ENCODE measurements at places on chromosomes 4 and X.
A peak's percentile ranks its signal among the peaks of the same experiment; 100 is the strongest.

GRCh38 chr4:184528051-184528450 lies 53.7 kb upstream of the IRF2 start:
- DNase-seq = no peak

DNA sequence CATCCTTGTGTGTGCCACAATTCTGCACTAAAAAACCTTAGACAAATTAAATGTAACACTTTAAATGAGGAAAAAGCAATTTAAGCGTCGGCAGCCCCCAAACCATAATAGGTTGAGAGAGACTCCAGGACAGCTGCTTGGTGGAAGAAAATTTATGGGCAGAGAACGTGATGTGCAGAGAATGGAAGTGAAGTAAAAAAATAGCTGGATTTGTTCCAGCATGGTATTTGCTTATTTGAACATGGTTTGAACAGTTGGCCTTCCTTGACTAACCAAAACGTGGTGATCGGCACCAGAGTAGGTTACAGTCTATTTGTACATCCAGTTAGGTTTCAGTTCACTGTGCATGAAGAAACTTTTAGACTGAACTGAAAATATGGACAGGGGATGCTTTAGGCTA lies 343.0 kb upstream of the CPEB2 start:
- DNase-seq = no peak

- no peak for DNase-seq
Observed at GRCh38 chr4:13445841-13446790, 38.0 kb downstream of the RAB28 start.

DNA sequence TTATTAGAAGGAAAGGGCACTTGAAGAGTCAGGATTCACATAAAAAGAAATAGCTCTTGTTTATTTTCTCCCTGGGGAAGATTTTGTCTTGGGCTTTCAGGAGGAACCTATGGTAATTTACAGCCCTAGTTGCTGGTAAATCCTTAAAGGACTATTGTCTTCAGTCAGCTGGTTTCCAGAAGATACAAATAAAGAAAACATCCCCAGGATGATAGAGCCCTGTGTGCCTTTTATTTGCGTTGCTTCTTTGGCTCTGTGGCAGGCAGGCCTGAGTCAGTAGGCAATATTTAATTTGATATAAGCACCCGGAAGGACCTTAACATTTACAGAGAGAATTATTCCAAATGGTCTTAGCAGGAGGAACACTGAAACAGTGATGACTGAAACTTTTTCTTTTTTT lies 131.0 kb upstream of the SLC34A2 start:
- no peak for DNase-seq

GRCh38 chr4:177879851-177880250 lies 437.6 kb upstream of the AGA start:
- DNase-seq = no peak

GRCh38 chrX:103628386-103629317 lies at the start of gene TCEAL1:
Gene TCEAL1 (plus strand): TSS chrX:103628975. CDS start chrX:103629917, 942 bp downstream.
- DNase-seq = peak; percentile 78

DNA sequence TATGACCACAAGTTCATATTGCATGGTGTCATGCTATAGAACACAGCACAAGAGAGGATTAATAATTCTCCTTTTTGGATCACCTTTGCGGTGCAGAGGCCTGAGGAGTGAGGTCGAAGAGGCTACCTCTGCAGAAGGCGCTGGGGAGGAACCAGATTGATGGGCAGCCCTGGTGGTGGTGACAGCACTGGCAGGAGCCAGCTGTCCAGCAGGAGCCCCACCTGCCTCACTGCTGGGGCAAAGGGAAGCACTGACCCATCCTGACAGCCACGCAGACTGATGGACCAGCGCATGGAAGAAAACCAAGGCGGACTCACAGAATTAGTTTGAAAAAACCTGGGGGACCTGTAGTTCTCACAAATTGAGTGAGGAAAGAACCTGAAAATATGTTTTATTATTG lies 50.9 kb downstream of the COX18 start:
- DNase-seq = no peak

GRCh38 chrX:7269991-7270390 lies 122.0 kb upstream of the PUDP start:
- no peak for DNase-seq

DNA sequence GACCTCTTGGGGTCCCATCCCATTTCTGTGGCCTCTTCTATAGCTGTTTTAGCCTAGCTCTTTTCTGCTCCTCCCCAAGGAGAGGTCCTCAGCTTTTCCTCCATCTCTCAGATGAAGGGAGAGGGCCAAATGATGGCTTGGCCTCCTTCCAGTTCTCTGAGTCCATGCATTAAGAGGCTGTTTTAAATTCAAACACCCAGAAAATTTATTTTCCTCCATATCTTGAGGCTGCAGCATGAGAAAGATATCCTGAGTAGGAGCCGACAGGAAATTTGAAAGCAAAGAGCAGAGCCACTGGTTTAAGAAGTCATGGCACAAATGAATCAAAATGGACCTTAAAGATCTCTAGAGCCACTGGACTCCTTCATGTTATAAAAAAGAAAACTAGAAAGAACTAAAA lies 558.8 kb downstream of the MID1IP1 start:
- no peak for DNase-seq

GRCh38 chr4:109037026-109037425 lies 265.4 kb downstream of the COL25A1 start:
- DNase-seq = no peak

- peak; percentile 30 for DNase-seq
Observed at GRCh38 chr4:99462875-99463464, 27.8 kb upstream of the ADH7 start.

DNA sequence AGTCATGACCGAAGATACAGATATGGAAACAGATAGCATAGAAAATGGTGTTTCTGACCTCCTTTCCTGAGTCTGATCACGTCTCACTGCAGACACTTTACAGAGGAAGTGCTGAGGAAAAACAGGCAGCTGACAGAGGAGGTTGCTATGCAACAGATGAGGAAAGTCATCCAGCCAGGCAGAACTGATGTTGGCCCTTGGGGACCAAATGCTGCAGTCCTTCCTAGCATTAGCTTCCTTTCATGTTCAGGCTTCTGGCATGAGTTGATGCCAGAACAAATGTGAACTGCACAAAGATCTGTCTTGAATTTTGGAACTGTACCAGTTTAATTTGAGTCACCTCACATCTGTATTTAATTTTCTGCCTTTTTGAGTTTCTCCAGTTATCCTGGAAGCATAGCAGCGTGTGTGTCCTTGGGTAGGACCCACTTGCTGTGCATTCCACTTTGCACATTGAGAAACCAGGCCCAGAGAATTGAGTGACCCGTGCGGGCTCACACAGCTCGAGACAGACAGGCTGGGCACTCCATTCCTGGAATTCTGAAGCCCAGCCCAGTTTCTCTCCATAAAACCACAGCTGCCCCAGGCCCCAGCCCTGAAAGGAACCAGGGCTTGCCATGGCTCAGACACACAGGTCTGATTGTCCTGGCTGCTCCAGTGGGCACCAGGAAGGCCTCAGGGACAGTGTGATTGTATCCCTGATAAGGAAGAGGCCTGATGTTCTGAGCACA lies 1.4 kb upstream of the MAGED1 start:
- DNase-seq = peak; percentile 33

DNA sequence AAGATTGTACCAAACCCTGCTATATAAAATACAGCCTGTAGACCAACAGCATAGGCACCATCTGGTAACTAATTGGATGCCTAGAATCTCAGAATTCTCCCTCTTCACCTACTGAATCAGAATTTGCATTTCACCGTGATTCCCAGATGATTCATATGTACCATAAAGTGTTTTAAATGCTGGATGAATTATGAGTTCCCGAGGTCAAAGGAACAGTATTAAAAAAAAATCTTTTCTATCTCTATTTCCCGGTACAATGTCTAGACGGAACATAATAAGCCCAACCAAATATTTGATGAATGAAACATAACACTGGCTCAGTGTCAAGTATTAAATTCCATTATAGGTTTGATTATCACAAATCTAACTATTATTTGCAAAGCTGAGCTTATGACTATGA lies 280.0 kb downstream of the ANKRD50 start:
- DNase-seq = no peak

GRCh38 chrX:7252013-7252610 lies 104.2 kb upstream of the PUDP start:
- DNase-seq = no peak

GRCh38 chr4:113901994-113902787 lies 77.3 kb downstream of the ARSJ start:
- no peak for DNase-seq

DNA sequence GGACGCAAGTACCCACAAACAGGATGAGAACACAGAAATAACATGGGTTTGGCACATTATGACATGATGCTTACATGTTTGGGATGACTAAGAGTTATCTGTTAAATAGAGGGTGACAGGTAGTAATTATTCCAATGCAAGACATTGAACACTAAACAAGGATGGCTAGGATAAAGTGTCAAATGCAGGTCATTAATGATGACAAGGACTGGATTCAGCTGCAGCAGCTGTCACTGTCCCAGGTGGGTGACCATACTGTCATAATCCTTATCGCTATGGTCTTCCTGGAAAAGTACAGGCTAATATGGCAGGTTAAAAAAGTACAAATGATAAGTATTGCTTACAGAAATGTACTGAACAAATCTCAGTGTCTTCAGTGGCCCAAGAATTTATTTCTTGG lies 123.9 kb downstream of the ANTXR2 start:
- no peak for DNase-seq

DNA sequence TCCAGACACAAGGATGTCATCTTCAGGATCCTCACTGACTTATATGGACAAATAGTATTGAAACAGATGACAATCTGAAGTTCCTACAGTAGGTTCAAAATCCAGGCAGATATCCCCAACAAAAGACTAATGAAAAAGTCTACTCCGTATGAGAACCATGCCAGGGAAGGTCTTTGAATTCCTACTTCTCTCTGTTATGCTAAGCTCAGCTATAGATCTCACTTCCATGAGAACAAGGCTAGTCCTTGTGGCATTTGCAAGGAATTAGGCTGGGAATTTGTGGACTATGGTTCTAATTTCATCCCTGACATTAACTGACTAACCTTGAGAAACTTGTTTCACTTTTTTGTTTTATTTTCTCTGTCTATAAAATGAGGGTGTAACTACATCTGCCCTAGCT lies 229.8 kb downstream of the IL1RAPL2 start:
- no peak for DNase-seq

DNA sequence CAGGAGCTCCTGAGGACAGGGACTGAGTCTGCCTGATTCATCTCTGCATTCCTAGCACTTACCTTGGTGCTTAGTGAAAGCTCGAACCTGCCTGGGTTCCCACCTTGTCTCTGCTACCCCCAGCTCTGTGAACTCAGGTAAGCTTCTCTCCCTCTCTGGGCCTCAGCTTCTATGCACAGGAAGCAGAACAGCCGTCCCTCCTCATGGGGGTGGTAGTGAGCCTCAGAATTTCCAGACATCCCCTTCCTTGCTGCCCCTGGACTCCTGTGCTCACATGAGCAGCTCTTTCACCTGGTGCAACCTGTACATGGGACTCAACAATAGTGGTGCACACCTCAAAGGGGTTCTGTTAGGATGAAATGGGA lies 50.8 kb downstream of the HTRA3 start:
- DNase-seq = no peak

DNA sequence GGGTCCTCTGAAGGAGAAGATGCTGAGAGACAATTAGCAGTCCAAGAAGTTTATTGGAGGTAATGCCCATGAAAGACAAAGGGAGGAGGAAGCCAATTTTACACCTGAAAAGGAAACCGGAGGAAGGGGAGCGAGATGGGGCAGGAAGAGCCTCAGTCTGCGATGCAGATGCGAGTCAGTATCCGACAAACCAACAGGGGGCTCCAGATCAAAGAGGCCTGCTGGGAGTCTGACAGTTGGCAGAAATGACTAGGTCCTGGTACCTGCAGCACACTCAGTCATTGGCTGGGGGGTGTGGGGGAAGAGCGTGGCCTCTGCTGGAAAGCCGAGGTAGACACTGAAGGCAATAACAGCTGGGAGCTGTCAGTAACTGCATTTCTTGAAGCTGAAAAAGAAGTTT lies 231.1 kb upstream of the CENPE start:
- DNase-seq = no peak

GRCh38 chr4:186144946-186145569 lies 40.6 kb downstream of the FAM149A start:
- DNase-seq = peak; percentile 76

DNA sequence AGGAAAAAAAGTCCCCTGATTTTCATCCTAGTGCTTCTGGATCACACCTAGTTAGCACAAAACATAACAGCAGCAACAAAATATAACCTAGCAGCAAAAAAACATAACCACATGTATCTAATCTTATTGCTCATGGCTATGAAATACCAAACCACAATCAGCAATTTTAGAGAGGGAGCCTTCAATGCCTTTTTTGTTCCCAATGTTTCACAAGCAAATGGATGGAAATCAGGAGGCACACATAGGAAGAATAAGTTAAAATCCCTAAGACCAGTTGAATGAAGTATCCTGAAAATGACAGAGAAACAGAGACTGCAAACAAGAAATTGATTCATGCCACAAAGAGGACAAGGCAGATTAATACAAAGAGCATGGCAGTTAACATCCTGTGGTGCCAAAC lies 361.6 kb downstream of the GPM6A start:
- DNase-seq = no peak

- DNase-seq = no peak
Observed at GRCh38 chr4:67723949-67724348, 23.0 kb upstream of the UBA6 start.

DNA sequence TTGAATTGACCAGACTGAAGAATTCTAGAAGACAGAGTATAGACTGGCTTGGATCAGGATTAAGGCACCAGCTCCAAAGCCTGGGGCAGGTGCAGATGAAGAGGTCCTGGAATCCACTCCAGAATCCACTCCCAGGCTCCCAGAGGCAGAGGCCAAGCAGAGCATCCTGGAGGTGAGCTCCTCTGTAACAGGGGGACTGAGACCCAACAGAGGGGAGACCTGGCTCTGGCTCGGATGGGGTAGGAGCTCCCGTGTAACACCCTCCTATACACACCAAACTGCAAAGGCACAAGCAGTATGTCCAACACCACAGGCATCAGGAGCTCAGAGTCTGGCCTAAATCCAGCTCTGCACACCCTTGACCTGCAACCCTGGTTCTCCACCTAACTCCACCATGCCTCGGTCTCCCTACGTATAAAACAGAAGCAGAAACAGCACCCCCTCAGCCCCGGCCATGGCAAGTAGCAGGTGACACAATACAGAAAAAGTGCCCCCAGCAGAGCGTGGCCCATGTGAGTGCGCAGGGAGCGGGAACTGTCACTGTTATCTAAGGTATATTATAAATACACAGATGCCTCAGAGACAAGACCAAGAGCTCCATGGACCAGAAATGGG lies 14.9 kb downstream of the RNF212 start:
- no peak for DNase-seq

DNA sequence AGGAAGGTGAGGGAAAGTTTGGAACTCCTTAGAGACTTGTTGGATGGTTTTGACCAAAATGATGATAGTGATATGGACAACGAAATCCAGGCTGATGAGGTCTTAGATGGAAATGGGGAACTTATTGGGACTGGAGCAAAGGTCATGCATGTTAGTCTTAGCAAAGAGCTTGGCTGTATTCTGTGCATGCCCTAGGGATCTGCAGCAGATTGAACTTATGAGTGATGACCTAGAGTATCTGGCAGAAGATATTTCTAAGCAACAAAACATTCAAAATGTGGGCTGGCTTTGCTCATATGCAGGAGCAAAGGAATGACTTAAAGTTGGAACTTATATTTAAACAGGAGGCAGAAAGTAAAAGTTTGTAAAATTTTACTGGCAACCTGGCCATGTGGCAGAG lies 489.3 kb upstream of the DIPK2B start:
- no peak for DNase-seq

Measured in left ventricle myocardium superior (tissue), 1 donor.